Hair follicular keratinocyte (primary cell): ENCODE measurements at places on chromosomes 5 and 9. TPM values are rescaled to one million over a fixed set of nuclear protein-coding genes. Genes with fewer than 3 reads are reported as not detected.

The DND1 gene
- total RNA-seq = 0.78 and 1.6 TPM in 2 replicates

The KCNV2 gene
- not detected in 2 replicates for total RNA-seq

The C9orf153 gene
- not detected in 2 replicates for total RNA-seq

The ADAMTS6 gene
- total RNA-seq = 22.0 and 24.4 TPM in 2 replicates

The IFNB1 gene
- not detected in 2 replicates for total RNA-seq

The ARAP3 gene
- total RNA-seq = 2.6 and 4.4 TPM in 2 replicates

The CCDC192 gene
- not detected in 2 replicates for total RNA-seq

The ANXA2R gene
- total RNA-seq = 0.15 and 0.31 TPM in 2 replicates

The IL13 gene
- not detected in 2 replicates for total RNA-seq

The HCN1 gene
- total RNA-seq = not detected in 2 replicates
